ENCODE measurements at places on chromosomes 7 and 10.

GRCh38 chr10:75011221-75011620 lies 100.2 kb upstream of the SAMD8 start:
- no peak for DNase-seq

- no peak for DNase-seq
These were observed 359.5 kb upstream of the ANKRD30A start for GRCh38 chr10:36765782-36766414.

DNA sequence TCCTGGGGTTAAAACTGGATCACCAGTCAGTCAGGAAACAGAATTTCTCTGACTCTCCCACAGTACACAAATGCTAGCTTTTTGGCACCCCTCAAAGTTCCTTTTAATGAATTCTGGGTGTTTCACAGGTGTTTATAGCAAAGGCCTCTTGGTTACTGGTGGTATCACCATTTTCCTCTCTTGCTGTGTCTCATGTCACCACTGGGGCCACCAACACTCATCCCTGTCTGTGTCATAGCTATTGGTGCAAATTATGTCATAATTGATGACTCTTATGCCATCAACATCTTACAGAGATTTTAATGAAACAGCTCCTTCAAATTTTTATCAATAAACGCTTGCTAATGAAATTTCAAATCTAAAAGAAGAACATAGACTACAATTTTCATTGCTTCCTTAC lies 27.7 kb upstream of the OSBPL3 start:
- no peak for DNase-seq

GRCh38 chr7:15291699-15292098 lies 270.1 kb downstream of the AGMO start:
- DNase-seq, result no peak

DNA sequence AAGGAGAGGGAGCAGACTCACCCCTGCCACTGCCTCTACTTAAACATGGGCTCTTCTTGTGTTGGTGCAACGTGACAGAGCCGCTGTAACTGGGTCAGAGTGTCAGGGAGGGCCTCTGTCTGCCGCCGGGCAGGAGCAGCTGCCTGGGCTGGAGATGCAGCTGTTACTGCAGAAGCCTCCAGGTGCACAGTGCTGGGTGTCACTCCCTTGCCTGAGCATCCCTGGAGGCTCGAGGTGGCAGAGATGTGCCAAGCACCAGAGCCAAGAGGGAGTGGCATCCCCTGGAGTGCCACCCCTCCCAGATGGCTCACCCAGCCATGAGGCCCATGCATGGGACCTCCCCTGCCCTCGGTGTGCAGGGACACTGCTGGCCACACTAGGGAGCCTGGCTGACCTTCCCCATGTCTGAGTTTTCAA lies 145.7 kb downstream of the PRPF18 start:
- peak; percentile 27 for DNase-seq

GRCh38 chr7:149216402-149216801 lies 21.1 kb downstream of the ZNF282 start:
- no peak for DNase-seq

DNA sequence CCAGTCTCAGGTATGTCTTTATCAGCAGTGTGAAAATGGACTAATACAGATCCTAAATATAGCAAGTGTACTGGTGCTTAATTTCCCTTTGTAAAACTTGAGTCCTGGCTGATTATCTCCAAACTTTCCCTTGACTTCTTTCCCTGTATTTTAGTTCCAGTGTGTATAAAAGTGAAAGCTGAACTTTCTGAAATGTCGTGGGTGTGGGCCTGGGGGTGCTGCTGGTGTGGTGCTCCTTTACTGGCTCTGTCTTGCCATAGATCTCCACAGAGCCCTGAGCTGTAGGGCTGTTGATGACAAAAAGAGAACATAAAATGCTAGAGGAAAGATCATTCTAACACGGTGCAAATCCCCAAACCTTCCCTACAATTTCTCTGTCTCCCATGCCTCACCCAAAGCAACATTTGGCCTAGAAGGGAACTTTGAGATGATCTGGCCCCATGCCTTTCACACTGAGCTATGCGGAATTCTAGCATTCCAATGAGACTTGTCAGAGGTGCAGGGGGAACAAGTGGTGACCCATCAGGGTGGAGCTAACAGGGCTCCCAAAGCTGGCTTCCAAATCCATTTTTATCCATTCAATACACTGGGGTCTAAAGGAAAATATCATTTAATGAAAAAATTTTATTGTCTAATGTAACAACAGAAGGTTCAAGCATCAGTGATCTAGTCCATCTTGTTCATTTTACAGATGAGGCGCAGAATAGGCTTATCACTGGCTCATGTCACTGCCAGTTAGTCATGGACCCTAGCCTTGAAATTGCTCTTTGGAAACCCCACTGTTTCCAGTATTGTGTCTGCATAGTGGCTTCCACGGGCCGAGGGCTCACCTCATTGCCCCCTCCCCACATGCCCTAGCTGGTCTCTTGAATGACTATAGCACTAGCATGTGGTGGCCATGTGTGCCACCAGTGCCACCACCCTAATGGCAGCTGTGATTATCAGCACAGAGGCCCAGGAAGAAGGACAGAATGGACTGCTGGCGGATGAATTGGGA lies 1000.9 kb downstream of the LRMDA start:
- no peak for DNase-seq

DNA sequence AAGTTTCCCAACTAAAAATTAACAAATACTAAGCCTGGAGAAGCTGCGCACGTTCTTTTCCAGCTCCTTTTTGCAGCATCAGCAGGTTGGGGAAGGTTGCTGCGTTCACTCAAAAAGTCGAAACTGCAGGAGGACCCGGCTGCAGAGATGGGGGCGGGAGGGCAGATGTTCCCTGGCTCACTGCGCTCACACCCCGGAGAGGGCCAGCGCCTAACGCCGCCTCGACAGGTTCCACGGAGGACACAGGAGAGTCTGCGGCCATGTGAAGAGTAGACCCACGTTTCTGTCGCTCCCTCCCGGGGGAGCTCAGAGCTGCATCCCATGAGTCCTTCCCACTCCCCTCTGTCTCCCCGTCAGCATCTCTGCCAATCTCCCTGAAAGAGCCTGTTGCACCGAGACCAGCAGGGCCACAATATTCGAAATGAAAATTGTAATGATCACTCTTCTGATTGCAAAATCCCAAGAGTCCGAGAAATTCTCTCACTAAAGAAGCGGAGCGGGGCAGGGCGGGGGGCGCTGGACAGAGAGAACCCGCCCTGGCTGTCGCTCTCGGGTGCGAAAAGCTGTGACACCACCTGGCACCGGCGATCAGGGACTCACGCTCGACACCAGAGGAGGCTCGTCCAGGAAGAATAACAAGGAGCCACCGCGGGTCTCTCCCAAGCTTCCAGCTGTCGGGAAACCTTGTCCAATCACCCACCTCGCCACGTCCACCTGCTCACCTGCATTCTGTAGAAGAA lies 131.5 kb upstream of the PFKP start:
- no peak for DNase-seq

DNA sequence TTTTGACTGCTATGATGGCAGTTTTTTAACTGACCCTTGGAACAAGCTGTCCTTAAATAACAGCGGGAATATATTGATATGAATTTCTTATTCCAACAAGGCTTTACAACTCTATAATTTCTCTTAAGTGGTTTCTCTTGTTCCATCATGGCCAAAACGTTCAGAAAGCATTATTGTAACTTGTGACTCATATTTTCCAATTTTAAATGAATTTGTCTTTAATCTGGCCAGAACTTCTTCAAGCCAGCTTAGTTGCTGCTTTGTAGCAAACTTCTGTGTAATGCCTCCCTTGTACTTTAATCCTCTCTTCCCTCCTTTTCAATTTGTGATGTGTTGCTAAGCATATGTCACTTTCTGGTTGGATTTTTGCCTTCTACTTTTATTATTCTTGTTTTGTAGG lies 271.9 kb downstream of the KIF20B start:
- DNase-seq, result no peak

DNA sequence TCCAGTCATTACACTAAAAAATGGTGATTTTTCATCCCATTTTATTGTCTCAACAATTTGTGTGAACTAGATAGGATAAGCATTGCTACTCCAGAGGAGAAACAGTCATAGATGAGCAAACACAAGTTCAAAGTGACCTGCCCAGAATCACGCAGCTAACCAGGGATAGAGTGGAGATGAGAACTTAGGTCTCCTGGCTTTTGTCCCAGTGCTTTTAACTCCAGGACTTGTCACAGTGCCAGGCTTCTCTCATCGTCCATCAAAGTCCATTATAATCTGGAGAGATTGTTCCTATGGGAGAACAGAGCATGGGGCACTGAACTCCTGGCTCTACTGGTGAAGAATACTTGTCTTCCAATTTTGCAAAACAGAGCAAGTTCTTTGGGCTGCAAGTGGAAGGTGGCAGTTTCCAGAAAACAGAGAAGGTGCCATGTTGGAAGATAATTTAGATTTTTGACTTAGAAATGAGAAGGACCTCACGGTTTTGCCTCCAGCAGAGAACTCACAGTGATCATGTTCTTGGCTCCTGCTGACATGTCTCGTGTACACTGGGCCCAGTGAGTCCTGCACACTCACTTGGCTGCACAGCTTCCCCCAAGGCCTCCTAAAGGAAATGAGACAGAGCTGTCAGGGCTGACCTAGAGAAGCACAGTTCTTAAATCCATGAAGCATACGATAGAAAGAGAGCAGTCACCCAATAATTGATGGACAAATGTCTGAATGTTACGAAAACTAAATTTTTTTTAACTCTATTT lies 322.9 kb upstream of the NRP1 start:
- no peak for DNase-seq

DNA sequence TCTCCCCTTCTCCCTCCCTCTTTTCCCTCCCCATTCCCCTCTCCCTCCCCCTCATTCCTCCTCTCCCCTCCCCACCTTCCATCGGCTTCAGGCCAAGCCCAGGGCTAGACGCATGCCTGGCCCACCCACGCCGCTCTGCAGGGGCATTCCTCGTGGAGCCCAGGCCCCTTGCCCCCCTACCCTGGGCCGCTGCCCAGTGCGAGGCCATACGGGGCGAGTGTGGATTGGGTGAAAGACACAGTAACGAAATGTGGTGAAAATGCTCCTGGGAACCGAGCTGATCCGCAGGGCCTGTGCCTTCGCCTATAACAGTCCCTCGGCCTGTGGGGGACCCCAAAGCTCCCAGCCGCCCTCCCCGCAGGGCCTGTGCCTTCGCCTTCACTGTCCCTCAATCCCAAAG lies 28.3 kb downstream of the ADGRA1 start:
- no peak for DNase-seq

DNA sequence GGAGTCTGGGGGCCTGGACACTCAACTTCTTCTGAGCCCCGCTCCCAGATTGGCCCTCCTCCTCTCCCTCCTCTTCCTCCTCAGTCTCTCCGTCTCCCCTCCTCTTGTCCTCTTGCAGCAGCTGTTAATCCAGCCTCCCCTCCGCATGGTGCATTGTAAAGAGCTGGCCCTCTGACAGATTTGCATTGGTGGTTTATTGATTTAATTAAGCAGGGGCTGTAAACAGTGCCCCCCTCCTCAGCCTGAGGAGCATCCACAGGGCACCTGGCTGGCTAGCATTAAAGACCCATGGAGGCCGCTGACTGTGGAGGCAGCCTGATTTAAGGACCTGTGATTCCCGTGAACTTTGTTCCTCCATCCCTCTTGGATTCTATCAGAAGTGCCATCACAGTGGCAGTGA lies 28.9 kb upstream of the PCBD1 start:
- DNase-seq, result no peak

GRCh38 chr7:41698114-41698513 lies 4.8 kb downstream of the INHBA start:
- no peak for DNase-seq

- peak; percentile 12 for DNase-seq
These were observed 192.9 kb downstream of the EVX1 start for GRCh38 chr7:27435461-27435860.

GRCh38 chr10:87887548-87888289 lies 24.3 kb downstream of the PTEN start:
- no peak for DNase-seq

- DNase-seq, result no peak
These were observed 12.2 kb upstream of the SAMD9L start for GRCh38 chr7:93160410-93160809.

DNA sequence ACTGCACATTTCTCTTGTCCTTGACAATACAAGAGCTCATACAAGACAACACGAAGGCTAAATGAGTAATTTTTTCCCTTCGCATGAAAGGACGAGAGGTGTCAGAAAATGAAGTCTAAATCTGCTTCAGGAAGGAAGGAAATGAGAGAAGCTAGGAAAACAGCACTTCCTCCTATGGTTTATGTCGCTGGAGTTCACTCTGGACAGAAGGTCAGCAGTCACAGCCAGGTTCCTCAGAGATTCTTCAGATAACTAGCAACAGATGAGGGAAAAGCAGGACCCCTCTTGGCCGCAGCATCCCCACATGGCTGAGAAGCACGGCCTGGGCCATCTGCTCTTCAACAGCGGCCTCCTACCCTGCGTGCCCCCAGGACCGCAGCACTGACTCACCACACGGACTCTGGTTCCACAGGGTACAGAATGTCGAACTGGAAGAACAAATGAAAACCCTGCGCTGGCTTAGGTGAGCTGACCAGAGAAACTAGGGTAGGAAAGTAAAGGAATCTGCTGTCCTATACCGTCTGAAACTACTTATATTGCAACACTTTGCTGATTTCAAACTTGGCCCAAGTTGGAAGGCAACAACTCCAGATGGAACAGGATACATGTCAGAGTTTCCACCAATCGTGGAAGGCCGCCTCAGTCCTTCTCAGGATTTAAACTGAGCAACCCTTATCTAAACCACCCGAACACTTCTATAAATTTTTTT lies 26.3 kb downstream of the DNMBP start:
- DNase-seq, result no peak

DNA sequence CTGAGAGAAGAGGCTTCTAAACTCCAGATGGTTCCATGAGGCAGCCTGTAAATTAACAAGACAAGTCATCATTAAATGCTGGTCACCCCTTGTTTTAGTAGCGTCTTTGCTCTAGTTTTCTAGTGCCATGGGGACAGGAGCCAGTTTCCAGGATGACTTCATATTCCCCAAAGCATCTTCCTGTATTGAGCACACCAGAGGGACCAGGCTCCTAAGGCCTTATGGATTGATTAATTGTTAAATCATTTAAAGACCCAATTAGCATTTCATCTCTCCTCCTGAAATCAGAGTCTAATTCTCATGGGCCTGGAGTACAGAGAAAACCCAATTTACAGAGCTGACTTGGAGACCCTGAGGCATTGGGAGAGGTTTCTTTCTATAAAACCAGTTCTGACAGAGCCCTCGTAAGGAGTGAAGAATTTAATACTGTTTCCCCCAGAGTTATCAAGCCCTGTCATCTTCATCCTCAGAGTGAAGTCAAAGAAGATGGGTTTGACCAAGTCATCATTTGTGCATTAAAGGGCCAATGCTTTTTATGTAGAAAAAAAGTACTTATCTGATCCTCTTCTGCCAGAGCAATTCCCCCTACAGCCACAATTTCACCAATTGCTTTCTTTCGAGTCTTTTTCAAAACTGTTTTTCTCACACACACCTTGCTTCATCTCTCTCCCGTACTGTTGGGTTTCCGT lies 678.7 kb downstream of the SDK1 start:
- no peak for DNase-seq

DNA sequence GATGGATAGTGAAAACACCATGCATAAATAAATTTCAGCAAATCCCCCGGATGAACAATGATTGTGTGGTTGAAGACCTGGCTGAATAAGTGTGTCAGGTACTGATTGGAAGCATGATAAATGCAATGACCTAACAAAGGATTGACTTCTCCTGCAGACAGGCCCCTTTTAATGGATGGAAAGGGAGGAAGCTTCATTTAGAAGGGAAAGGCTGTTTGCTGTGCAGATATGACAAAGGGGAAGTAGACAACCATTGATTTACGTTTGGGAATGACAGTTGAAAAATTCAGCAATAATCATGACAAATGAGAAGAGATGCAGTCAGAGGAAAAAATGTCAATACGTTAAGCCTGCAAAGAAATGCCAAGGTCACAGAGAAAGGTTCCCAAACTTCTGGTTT lies 503.8 kb downstream of the LRMDA start:
- DNase-seq, result no peak

GRCh38 chr7:123218866-123219265 lies 19.1 kb upstream of the SLC13A1 start:
- DNase-seq, result no peak

Data from NCI-H510A treated with DMSO at 0.1 percent for 48 hours (cell line).